ENCODE measurements at places on chromosomes 13 and 19.
A peak's percentile ranks its signal among the peaks of the same experiment; 100 is the strongest.

DNA sequence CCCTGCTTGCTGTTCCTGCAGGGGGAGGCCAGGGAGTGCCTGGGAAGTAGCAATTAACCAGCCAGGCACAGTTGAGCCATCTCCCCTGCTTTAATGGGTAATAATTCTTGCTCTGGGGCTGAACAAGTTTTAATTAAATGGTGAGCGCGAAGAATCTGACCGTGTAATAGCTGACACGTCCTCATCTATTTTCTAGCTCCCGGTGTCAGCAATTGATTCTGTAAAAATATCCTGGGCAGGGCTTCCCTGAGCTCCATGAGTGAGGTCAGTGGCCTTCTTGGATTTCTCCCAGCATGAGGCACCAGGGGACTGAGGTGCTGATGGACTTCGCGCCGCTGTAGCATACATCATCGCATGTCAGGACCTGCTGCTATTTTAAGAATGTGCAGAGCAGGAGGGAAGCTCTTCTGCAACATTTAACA, 26.9 kb downstream of the SIPA1L3 start:
- no peak for DNase-seq

GRCh38 chr13:48533961-48534600, 1.2 kb upstream of the RCBTB2 start:
- peak; percentile 55 for DNase-seq

GRCh38 chr19:53966931-53967330, 4.2 kb downstream of the CACNG8 start:
- no peak for DNase-seq

- no peak for DNase-seq
Observed at GRCh38 chr19:54178581-54179261, 5.8 kb upstream of the TMC4 start.

All from erythroblast (primary cell).